ENCODE measurements at places on chromosomes 6 and 20. TPM values are rescaled to one million over a fixed set of nuclear protein-coding genes. Genes with fewer than 3 reads are reported as not detected.

GRCh38 chr6:16851758-16852157 is 90.5 kb upstream of the ATXN1 start:
- H3K36me3 ChIP-seq, result peaks cover 7% of the 10 kb centered on the region
- H3K27ac ChIP-seq, result no peak overlapping the region
- no peak overlapping the region for H3K4me3 ChIP-seq
- H3K27me3 ChIP-seq, result peaks cover 58% of the 10 kb centered on the region
- peaks cover 3% of the 10 kb centered on the region for H3K4me1 ChIP-seq

DNA sequence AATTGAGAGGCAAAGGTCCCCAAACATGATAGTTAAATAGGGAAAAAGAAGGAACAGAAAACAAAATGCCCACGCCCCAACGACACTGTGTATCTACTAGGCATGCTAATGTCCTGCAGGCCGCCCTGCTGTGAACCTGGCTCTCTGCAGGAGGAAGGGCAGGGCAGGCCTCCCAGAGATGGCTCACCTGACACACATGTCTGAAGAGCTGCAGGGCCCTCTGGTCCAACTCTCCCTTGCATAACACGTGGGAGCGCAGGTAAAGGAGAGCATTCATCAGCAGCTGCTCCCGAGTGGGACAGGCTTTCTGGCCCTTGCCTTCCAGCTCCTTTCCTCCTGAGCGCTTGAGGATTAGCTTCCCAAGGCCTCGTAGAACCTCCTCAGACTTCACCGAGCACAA is 53.7 kb upstream of the LYRM2 start:
- no peak overlapping the region for H3K27ac ChIP-seq
- DNase-seq, result no peak
- no peak overlapping the region for H3K4me3 ChIP-seq
- no peaks in the 10 kb centered on the region for H3K27me3 ChIP-seq
- peaks cover 10% of the 10 kb centered on the region for H3K4me1 ChIP-seq
- peaks cover 11% of the 10 kb centered on the region for H3K36me3 ChIP-seq

DNA sequence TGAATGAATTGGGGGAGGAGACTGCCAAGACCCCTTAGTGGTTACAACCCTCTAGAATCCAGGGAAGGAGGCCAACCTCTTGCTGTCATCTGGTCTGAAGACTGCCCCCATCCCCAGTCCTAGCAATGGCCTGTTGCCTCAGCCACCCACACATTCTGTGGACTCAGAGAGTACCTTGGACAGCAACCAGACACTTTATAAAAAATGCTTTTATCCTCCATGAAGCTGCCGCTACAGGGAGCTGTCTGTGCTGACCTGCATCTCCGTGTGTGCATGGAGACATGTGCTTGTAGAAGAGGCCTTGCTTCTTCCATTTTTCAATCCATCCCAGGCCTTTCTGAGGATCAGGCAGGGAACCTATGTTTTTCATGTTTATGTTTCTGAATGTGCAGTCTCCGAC is 15.2 kb downstream of the CDH22 start:
- peaks cover 74% of the 10 kb centered on the region for H3K27me3 ChIP-seq
- H3K36me3 ChIP-seq, result peaks cover 14% of the 10 kb centered on the region
- no peak overlapping the region for H3K4me3 ChIP-seq
- H3K4me1 ChIP-seq, result peaks cover 4% of the 10 kb centered on the region
- no peak overlapping the region for H3K27ac ChIP-seq
- DNase-seq, result no peak

GRCh38 chr20:19975436-19975799 is 41.7 kb upstream of the NAA20 start:
- H3K4me3 ChIP-seq, result no peak overlapping the region
- H3K27me3 ChIP-seq, result no peaks in the 10 kb centered on the region
- no peaks in the 10 kb centered on the region for H3K36me3 ChIP-seq
- no peak for DNase-seq

AIF1 gene
- total RNA-seq, result 8.1 TPM

NMBR gene
- total RNA-seq, result not detected

GRCh38 chr6:162385980-162386379 is 341.6 kb downstream of the PRKN start:
- H3K4me1 ChIP-seq, result no peaks in the 10 kb centered on the region
- no peaks in the 10 kb centered on the region for H3K27me3 ChIP-seq
- H3K4me3 ChIP-seq, result no peak overlapping the region
- H3K27ac ChIP-seq, result no peak overlapping the region

GMPR gene
- 0.52 TPM for total RNA-seq

DNA sequence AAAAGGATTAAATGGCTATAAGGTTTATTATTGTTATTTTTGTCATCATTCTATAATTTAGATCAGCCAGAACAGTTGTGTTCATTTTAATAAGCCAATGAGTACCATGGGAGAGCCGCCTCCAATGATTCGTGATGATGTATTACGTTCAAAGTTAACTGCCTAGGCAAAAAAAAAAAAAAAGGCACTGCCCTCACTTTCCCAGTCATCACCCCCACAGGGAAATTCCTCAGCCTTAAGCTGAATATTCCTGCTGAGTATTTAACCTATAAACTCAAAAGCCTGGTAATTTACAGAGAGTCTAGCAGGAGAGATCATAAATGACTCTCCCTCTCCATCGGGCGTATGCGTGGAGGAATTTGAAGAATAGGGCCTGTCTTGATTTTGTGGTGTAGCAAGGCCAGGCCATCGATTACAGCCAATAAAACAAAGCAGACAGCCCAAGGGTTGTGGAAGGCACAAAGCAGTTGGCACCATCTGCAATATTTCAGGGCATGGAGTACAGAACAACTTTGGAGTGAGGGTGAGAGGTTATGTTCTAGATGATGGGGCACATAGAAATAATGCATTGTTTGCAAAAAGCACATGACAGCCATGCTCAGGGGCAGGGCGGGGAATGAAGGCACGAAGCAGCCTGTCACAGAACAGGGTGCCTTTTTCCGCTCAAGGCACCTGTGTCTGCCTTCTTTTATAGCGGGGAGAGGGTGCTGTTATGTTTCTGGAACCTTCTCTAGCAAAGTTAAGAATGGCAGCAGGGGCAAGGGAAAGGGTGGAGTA is 138.2 kb upstream of the DTNBP1 start:
- DNase-seq, result no peak
- peaks cover 7% of the 10 kb centered on the region for H3K4me1 ChIP-seq
- H3K27me3 ChIP-seq, result peaks cover 6% of the 10 kb centered on the region
- no peak overlapping the region for H3K4me3 ChIP-seq

DNA sequence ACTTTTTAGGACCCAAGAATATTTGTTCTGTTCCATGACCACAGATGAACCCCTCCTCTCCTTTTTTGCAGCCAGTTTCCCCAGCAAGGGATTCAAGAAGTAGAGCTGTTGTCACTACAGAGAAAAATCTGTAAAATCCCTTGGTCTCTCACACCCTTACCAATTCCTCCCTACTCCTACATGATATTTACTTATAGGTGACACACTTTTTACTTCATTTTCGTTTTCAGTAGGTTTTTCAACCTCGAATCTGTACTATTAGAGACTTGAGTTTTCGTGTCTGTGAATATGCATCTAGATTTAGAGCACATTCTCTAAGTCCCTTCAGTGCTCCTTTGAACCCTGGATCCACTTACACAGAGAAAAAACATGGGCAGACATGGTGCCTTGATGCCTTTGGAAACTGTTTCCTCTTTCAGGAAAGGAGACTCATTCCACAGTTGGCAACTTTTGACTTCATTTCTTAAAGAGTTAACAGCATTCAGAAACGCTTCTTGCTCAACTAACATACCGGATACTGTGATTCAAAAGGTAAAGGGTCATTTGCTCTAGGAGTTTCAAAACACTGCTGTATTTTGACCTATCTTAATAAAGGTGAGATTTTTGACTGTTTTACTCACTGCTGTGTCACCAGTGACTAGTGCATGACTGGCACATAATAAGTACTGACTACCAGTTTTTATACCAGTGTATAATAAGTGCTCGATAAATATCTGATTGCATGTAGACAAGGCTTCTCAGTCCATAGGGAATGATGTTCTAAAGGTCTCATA is 50.6 kb downstream of the LAMA4 start:
- H3K4me3 ChIP-seq, result no peak overlapping the region
- no peaks in the 10 kb centered on the region for H3K36me3 ChIP-seq
- H3K27ac ChIP-seq, result no peak overlapping the region
- DNase-seq, result no peak
- peaks cover 49% of the 10 kb centered on the region for H3K27me3 ChIP-seq

DNA sequence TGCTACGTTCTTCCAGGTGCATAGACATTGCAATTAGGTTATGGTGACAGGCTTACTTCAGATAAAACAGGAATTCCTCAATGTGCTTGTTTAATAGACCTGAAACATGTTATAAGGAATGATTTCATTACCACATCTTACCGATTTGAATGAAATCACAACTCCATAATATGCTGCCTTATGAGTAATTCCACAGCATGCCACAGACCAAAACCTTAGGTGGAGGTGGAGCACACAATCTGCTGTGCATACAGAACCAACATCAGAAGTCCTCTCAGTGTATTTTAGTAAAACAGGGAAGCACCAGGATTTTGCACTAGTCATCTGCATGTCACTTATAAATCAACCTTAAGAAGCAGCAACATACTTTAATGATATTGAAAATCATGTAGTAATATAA is 148.9 kb upstream of the TSHZ2 start:
- H3K27me3 ChIP-seq, result peaks cover 14% of the 10 kb centered on the region
- no peaks in the 10 kb centered on the region for H3K36me3 ChIP-seq
- no peak overlapping the region for H3K4me3 ChIP-seq
- no peak overlapping the region for H3K27ac ChIP-seq

GRCh38 chr6:21098744-21099143 is 494.8 kb upstream of the SOX4 start:
- H3K27me3 ChIP-seq, result no peaks in the 10 kb centered on the region
- H3K4me1 ChIP-seq, result peaks cover 23% of the 10 kb centered on the region
- no peaks in the 10 kb centered on the region for H3K36me3 ChIP-seq
- H3K4me3 ChIP-seq, result no peak overlapping the region
- DNase-seq, result no peak
- no peak overlapping the region for H3K27ac ChIP-seq

- no peaks in the 10 kb centered on the region for H3K36me3 ChIP-seq
- no peak overlapping the region for H3K4me3 ChIP-seq
- H3K27ac ChIP-seq, result no peak overlapping the region
- no peak for DNase-seq
- no peaks in the 10 kb centered on the region for H3K4me1 ChIP-seq
- H3K27me3 ChIP-seq, result no peaks in the 10 kb centered on the region
Observed at GRCh38 chr20:17473659-17474058, 57.5 kb downstream of the BFSP1 start.

GRCh38 chr6:85404564-85405174 is 45.2 kb upstream of the NT5E start:
- H3K27me3 ChIP-seq, result peaks cover 6% of the 10 kb centered on the region
- H3K27ac ChIP-seq, result peak overlapping the region; percentile 70
- peaks cover 2% of the 10 kb centered on the region for H3K36me3 ChIP-seq
- peak overlapping the region; percentile 28 for H3K4me3 ChIP-seq

ATP6V1G2 gene
- total RNA-seq, result 1.4 TPM

DNA sequence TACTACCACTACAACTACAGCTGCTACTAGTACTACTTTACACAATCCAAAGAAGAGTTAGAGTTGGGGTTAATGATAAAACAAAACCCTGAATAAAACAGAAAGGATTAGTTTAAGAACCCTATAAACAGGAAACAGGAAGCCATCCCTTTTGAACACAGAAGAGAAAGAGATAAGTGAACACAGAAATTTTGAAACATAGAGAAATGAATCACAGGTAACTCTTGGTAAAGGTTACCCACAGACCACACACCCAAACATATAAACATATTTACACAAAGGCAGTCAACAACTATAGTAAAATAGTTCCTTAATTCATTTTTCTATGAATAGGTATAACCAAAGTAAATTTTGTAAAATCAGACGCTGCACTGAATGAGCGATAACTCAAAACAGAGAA is 98.1 kb downstream of the RNGTT start:
- no peak for DNase-seq
- H3K36me3 ChIP-seq, result peaks cover 6% of the 10 kb centered on the region
- no peaks in the 10 kb centered on the region for H3K27me3 ChIP-seq
- H3K4me1 ChIP-seq, result peaks cover 17% of the 10 kb centered on the region
- H3K4me3 ChIP-seq, result peak overlapping the region; percentile 83
- H3K27ac ChIP-seq, result no peak overlapping the region

MSH5 gene
- 18.3 TPM for total RNA-seq

DNA sequence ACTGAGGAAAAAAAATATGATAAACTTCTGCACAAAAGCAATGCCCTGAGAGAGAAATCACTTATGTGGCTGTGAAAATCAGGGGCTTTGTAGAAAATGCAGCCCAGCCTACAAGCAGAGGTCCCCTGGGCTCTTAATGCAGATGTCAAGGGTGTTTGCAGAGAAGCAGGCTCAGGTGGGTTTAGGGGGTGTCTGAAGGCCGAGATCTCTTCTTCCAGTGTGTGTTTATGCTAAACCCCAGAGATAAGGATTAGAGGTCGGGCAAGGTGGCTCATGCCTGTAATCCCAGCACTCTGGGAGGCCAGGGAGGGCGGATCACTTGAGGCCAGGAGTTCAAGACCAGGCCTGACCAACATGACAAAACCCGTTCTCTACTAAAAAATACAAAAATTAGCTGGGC is 78.5 kb downstream of the TMEM242 start:
- H3K36me3 ChIP-seq, result no peaks in the 10 kb centered on the region
- H3K27me3 ChIP-seq, result peaks cover 4% of the 10 kb centered on the region
- peaks cover 5% of the 10 kb centered on the region for H3K4me1 ChIP-seq
- no peak overlapping the region for H3K27ac ChIP-seq
- DNase-seq, result no peak
- no peak overlapping the region for H3K4me3 ChIP-seq

DNA sequence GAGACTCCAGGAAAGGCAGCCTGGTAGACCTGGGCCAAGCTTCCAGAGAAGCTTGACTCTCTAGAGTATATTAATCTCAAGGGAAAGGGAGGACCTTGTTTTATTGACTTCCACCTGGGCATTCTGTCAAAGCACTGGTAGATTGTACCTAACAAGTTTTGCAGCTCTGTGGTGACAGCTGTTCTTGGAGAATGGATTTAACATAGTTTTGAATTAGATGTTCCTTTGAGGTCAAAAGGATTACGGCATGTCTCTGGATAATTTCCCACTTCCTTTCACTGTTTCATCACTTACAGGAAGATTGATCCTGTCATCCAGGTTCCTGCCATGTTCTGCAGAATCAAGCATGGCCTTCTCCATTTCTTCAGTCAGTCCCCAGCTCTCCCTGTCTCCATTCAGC is 246.0 kb downstream of the PHACTR1 start:
- peaks cover 13% of the 10 kb centered on the region for H3K4me1 ChIP-seq
- DNase-seq, result no peak
- no peak overlapping the region for H3K4me3 ChIP-seq
- peaks cover 61% of the 10 kb centered on the region for H3K27me3 ChIP-seq

SIRPD gene
- total RNA-seq, result not detected

C6orf132 gene
- not detected for total RNA-seq

DNA sequence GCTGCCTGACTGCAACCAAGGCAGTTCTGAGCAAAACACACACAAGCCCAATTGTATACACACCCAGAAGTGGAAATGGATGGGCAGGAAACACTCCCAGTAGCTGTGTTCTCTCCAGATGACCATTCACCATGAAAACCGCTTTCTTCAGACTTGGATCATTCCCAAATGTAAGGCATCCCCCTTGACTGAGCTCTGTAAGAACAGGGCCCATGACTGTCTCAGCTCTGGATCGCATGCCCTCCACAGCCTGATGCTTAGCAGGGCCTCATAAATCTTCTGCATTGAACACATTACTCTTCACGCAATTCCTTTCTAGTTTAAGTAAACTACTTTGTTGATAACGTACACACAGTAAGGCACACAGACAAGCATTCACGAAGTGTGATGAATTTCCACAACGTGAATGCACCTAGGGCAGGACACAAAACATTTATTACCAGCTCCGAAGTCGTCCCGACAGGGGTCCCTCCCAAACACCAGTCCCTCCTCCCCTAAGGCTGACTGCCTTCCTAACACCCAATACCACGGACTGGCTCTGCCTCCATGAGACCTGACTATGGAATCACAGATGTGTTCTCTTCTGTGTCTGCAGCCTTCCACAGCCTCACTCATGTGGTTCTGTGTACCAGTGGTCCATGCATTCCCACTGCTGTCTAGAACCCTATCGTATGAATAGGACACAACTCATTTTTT is 31.7 kb downstream of the BMP7 start:
- no peaks in the 10 kb centered on the region for H3K4me1 ChIP-seq
- H3K4me3 ChIP-seq, result no peak overlapping the region
- no peak overlapping the region for H3K27ac ChIP-seq
- peaks cover 2% of the 10 kb centered on the region for H3K36me3 ChIP-seq
